CD8-positive, alpha-beta memory T cell (primary cell): ENCODE measurements at places on chromosomes 2 and 18. TPM values are rescaled to one million over a fixed set of nuclear protein-coding genes. Genes with fewer than 3 reads are reported as not detected.

- no peak for DNase-seq
These were observed 115.1 kb downstream of the SH3BP4 start for GRCh38 chr2:235066895-235067294.

GRCh38 chr2:5121121-5121520 is 571.1 kb upstream of the SOX11 start:
- no peak for DNase-seq

DNA sequence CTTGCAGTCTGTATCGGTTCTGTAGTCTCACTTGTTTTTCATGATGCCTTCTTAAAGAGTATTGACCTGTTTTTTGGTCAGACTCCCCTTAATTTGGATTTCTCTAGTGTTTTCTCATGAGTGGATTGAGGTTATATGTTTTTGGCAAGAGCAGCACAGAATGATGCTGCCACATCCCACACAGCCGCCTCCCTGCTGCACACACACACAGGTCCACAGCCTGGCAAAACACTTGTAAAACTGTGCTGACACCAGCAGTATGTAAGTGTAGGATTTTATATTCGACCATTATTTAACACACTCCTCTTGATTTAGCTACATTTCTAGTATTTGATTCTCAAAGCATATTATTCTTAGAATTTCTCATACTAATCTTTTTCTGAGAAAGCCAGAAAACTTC is 68.1 kb downstream of the ITGB1BP1 start:
- DNase-seq: no peak

Gene C2orf80
- not detected for total RNA-seq

- DNase-seq: no peak
These were observed 44.3 kb upstream of the NEUROD1 start for GRCh38 chr2:181724662-181725061.

DNA sequence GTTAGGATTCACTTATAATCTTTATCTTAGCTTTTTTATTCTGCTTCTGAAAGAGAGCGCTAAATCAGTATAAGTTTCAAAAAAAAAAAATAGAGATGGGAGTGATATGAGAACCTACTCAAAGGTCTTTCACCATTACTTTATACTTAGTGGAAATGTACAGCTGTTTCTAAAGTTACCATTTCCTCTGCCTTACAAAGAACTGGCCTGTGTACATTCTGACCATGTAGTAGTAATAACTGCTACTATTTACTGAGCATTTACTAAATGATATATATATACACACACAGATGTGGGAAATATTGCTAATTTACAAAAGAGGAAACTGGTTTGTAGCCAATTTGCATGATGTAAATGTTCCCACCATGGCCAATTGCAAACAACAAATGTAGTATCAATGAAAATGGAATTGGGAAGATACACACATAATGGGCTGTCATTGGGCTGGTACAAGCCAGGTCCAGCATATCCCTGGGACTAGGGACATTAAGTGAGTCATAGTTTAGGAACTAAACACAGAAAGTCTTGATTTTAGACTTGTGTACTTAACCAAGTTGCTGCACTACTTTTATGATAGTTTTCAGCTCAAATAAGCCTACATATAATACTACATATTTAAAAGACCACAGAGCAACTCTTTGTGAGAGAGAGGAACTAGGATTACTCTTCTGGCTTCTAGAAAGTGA is 67.1 kb downstream of the DYNC1I2 start:
- DNase-seq: no peak

GRCh38 chr2:69997015-69997830 is 35.8 kb upstream of the ASPRV1 start:
- DNase-seq: no peak

Gene MC5R
- not detected for total RNA-seq

DNA sequence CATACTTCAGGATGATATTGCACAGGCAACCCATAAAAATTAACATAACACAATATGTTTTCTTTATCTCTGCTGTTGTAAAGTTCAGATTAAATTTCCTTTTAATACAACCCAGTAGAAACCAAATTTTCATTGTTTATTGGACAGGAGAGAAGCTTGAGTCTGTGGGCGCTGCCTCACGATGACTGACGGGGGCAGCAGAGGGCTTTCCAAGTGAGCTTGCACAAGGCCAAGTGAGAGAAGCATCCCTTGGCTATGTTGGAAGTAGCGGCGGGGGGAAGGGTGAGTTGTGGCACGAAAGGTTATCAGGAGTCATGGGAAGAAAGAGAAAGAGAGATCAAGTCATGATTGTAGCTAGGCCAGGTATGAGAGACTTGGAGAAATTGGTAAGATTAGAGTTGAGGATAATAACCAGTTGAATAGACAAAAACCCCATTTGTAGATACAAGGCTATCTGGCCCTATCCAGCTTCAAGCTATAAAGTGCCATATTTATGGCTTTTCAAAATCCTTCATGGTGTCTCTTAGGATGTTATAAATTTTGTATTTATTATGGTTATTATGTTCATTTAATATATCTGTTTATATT is 413.7 kb upstream of the FAM98A start:
- no peak for DNase-seq

Gene CFAP65
- not detected for total RNA-seq

GRCh38 chr18:67400502-67401117 is 115.9 kb downstream of the DSEL start:
- no peak for DNase-seq

DNA sequence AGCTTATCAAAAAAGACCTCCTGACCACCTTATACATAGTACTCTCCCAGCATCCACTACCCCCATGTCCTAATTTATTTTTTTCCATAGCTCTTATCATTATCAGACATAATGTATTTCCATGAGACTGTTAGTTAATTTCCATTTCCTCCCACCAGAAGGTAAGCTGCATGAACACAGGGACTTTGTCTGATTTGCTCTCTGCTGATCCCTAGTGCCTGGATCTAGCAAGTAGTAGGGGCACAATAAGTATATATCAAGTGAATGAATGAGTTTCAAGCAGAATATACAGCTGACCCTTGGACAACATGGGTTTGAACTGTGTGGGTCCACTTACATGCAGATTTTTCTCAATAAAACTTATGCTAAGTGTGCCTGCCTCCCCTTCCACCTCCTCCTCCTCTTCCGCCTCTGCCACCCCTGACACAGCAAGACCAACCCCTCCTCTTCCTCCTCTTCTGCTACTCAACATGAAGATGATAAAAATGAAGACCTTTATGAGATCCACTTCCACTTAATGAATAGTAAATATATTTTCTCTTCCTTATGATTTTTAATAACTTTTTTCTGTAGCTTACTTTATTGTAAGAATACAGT is 53.8 kb downstream of the CTAGE1 start:
- no peak for DNase-seq

GRCh38 chr2:33729353-33729752 is 130.3 kb upstream of the FAM98A start:
- no peak for DNase-seq

DNA sequence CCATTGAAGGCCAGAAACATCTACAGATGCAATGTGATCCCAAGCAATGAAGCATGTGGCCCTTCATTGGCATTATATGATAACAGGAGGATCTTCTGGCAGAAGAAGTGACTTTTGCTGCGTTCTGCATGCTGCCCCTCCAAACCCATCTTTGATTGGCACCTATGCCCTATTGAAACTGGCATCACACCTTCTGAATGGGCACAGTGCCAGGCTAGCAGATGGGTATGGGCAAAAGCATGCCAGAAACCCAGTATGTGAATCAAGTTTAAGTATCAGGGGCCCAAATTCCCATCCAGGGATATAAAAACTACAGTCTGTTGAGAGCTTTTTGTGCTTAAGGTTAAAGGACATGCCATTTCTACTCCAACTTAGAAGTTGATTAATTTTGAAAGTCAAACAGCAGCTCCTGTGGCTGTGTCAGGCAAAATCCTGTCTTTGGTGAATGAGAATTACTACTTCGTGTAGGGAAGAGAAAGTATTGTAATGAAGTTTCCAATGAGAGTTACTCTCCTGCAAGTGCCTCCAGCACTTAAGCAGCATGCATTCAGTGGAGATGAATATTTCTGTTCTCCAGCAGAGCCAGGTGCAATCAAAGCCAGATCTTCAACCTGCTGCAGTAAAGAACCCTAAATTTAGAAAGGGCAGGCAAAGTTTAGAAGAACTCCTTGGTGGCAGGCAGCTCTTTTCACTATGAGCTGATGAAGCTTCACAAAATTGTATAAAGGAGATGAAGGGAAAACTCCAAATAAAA is 8.6 kb downstream of the VRK2 start:
- no peak for DNase-seq

Gene MARS2
- total RNA-seq: 27.9 TPM

Gene RBFA
- total RNA-seq: 40.6 TPM

Gene PLCD4
- total RNA-seq: not detected

DNA sequence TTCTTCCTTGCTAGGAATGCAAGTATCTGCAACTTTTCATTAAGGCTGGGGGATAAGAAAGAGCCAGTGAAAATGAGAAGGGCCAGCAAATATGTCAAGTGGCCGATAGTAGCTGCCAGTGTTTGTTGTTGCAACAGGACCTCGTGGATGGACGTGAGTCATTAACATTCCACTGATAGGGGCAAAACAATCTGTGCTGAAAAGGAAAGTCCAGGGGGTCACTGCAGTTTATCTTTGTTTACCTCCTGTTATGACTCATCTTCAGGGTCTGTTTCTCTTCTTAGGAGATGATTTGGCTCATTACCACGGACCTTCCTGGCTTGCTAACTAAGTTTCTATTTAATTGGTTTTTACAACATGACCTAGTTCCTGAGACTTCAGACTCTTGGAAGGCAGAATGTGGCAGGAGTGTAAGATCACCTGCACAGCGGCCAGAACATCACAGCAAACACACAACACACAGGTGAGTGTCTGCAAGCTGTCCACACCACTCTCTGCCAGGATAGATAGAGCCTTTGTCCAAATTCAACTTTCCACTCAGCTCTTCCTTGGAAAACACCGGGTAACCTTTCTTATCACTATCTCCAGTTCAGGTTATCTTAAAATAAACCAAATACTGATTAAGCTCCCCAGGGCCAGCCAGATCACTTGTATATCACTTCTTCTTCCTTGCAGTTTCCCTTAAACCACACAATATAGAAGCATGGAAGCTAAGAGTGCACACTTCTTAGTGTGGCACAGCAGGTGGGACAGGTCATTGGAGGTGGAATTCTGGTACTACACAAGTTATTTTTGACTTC is 157.5 kb upstream of the LMAN1 start:
- DNase-seq: no peak

DNA sequence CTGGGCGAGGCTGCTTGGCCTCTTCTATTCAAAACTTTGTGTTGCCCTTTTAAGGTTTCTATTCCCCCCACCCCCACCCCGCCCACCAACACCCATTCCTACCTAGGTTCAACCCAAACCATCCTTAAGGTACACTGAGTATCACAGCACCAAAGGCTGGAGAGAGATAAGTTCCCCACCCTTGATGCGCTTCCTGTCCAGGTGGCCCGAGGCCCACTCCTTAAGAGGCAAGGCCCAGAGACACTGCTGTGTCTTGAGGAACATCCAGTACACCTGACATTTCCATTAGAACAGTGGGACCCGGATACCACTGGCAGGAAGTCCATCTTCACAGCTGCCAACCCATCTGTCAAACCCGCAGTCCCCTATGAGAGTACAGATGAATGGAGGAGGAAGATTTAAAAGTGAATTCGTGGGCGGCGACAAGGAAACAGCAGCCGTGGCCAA is 277 bp upstream of the INPP1 start:
- no peak for DNase-seq

Gene TRABD2A
- total RNA-seq: 20.3 TPM

Gene NAT8
- total RNA-seq: not detected

Gene LPIN1
- 37.1 TPM for total RNA-seq

- DNase-seq: no peak
These were observed 40.4 kb upstream of the ARHGEF4 start for GRCh38 chr2:130796290-130796689.

- DNase-seq: no peak
These were observed 45.2 kb downstream of the ST3GAL5 start for GRCh38 chr2:85843543-85843942.

Gene ALLC
- not detected for total RNA-seq

DNA sequence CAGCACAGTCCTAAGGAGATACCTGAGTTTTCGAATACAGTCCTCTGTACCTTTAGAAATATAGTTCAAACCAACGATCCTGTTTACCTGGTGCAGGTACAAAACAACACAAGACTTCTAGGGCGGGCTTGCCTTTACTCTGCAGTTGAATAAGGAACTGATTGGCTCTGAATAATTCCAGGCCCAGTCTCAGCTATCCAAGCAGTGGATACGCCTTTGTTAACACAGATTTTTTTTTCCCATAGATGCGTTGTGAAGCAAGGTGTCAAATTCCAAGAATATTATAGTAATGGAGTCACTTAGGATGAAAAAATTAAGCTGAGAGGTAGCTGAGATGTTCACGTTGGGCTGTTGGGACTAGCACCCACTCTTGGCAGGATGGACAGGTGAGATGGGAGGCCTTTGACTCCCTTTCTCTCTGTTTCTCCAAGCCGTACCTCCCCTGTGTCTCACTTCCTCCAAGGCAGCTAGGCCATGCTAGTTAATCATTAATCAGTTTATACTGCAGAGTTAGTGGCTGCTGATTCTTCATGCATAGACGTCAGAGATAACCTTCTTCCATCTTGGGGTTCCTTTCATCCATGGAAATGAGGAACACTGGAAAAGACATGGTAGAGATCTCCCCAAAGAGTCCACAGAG is 380.8 kb upstream of the ACVR2A start:
- no peak for DNase-seq

Gene COPS8
- total RNA-seq: 77.2 TPM

Gene COLEC11
- total RNA-seq: 0.24 TPM

DNA sequence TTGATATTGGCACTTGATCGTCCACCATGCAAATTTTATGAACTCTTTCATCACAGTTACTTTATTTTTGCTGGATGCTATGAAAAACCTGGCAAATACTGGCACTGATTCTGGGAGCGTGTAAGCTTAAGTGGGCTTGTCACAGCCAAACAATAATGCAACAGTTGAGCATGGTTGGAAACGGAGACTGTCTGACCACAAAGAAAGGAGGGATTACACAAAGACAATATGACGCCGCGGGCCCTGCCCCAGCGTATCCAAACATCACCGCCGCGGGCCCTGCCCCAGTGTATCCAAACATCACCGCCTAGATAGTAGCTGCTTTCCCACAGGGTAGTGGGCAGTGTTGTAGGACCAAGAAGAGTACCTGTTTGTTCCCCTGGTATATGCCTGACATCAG is 135.9 kb downstream of the PRPF40A start:
- DNase-seq: no peak

DNA sequence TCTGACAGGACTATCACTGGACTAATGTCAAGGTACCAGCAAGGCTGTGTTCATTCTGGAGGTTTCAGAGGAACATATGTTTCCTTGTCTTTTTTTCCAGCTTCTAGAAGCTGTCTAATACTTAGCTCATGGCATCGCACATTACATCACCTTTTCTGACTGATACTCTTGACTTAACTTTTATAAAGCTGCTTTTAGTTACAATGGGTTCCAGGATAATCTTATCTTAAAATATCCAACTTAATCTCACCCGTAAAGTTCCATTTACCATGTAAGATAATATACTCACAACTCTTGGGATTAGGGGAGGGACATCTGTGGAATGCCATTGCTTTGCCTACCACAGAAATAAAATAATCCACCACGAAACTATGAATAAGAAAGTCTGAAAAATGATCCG is 394.2 kb downstream of the CDH19 start:
- DNase-seq: no peak
